AG09319 (cell line): ENCODE measurements at places on chromosomes 6 and 20.

DNA sequence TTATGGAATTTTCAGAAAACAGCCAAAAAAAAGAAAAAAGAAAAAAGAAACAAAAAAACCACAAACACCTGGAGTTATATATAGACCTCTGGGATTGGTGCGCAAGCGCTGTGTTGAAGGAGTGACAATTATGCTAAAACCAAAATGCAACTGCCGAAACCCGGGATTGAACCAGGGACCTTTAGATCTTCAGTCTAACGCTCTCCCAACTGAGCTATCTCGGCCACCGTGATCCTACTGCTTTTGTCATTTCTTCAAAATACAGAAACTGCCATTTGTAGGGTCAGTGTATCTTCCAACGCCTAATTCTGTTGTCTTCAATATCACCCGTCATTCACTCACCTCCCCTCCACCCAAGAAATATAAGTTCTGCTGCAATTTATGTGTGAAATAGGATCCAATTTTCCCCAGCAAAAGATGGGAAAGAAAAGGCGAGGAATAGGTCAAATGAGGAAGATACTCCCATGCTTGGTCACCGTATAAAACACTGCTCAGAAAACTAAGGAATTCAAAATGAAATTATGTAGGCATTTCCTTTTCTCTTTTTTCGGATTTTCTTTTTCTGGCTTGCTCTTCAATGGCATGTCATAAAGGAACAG, 116.0 kb downstream of the TRIM27 start:
- no peak for DNase-seq

GRCh38 chr6:25916789-25917490, 13.6 kb downstream of the SLC17A2 start:
- no peak for DNase-seq

GRCh38 chr6:63307581-63308246, 12.1 kb downstream of the LGSN start:
- DNase-seq = peak; percentile 2

DNA sequence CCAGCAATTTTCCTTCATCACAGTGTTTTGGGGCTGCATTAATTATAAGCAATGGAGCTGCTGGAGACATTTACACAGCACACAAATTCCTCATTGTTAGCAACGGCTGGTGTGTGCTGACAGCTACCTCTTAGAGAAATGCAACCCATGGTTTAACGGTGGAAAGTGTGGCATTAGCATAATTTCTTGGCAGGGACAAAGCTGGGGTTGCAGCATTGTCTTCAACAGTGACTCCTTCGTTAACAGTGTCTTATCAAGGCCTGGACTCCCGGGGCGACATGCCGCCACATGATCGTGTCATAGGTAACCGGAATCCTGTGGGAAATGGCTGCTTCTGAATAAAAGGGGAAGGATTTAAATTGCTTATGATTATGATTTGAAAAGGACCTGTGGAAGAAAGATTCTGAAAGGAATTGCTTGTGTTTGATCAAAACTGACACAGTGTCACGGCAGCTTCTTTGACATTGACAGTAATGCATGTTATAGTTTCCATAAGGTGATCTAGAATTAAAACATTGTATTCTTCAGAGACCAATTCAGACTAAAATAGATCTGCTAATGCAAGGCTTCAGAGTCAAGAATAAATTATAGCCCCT, 128.0 kb downstream of the UST start:
- DNase-seq = no peak

DNA sequence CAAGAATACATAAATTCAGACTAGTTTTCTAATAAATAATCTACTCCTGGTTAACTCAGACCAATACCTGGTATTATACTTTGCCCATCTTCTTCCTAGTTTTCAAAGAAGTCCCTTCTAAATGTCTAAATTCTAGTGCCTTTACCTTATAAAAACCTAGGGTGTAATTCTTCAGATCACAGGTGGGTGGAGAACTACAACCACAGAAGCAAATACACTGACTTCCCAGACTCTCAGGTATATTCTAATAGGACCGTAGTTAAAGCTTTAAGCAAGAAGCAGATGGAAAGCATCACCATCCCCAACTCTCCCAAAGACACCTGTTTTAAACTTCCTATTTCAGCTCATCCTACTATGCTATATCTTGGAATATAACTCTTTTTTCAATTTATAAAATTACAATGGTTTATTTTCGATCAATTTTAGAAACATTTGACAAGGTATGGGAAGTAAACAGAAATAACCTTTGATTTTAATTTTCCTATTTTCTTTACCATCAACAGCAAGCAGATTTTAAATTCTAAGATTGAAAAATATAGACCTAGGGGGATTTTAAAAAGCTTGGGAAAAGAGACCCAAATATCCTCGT, 15.8 kb downstream of the MAN1A1 start:
- DNase-seq = no peak

- no peak for DNase-seq
These were observed 151.0 kb upstream of the INSM1 start for GRCh38 chr20:20216941-20217340.

- no peak for DNase-seq
These were observed 7.1 kb downstream of the PLTP start for GRCh38 chr20:45904583-45905504.

- no peak for DNase-seq
These were observed 38.1 kb downstream of the SMAP1 start for GRCh38 chr6:70705772-70706171.
